ENCODE measurements at places on chromosomes 5 and 9.

DNA sequence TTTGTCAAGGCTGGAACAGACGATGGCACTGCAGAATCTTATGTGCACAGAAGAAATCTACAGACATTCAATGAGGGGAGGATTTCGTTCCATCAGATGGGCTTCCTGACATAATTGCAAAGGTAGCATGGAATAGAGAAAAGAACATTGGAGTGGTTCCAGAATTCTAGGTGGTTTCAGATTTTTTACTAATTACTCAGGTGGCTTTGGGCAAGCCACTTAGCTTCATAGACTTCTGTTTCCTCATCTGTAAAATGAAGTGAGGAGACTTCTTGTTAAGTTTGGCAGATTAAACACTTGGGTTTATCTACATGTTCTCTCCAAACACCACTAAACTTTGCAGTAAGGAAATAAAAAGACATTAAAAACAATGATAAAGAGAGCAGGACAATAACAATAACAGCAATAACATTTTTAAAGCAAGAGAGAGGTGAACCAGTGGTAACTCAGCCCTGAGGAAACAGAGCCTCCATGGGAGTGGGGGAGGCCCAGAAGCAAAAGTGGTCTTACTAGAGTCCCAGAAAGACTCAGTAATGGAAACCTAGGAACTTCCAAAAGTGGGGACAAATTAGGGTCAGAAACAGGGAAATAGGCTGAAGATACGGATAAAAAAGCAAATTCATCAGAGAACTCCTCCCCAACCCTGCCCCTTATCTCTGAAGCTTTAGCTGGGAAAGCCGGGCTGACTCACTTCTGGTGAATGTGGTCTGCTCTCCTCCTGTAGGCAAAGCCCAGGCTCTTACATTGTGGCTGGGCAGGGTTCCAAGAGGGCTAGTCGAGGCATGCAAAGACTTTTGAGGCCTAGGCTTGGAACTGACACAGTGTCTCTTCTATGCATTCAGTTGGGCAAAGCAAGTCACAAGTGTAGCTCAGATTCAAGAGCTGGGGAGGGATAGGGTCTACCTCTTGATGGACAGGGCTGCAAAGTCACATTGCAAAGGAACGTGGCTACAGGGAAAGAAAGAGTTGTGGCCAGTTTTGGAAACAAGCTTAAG is 11.8 kb upstream of the ACTBL2 start:
- no peak for DNase-seq

DNA sequence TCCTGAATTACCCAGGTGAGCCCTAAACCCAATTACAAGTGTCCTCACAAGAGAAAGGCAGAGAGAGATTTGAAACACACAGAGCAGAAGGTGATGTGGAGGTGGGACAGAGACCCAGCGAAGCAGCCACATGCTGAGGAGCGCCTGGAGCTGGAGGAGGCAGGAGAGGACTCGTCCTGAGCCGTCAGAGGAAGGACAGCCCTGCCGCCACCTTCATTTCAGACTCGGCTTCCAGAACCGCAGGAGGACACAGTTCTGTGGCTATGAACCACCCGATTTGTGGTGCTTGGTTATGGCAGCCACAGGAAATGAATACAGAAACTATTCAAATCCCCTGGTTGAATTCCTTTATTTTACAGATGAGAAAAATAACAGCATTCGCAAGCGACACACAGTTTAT is 16.4 kb upstream of the FBP1 start:
- no peak for DNase-seq

- DNase-seq: no peak
These were observed 1072.1 kb upstream of the WWC1 start for GRCh38 chr5:167219298-167219697.

- DNase-seq: no peak
These were observed 367.5 kb downstream of the DEPDC1B start for GRCh38 chr5:60332244-60333004.

GRCh38 chr9:100914266-100914665 is 114.3 kb upstream of the PLPPR1 start:
- no peak for DNase-seq

DNA sequence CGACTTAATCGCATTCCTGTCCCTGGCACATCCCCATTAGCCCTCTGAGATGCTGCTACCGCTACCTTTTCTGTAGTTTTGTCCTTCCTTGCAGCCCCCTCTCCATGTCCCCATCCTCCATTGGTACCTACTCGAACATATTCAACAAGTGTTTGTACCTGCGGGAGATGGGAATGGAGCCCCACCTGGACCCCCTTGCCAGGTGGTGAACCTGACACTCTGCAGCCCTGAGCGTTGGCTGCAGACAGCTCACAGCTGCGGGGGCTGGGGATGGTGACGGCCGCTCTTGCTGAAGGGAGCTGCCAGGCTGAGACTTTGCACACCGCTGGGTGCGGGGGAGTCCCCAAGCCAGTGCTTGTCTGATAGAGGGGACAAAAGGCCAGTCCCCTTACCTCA is 96.3 kb upstream of the DAP start:
- no peak for DNase-seq

DNA sequence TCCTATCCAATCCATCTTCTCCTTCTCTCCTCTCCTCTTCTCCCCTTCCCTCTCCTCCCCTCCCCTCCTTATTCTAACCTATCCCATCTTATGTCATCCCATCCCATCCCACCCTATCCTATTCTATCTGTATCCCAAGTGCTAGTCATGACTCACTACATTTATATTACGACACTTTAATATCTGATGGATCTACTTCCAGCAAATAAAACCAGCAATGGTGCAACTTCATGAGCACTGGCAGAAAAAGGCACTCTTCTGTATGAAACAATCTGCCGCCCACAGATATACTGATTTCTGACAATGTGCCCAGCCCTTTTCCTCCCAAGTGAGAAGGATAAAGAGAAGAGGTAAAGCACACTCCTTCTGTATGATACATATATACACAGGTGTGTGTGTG is 86.6 kb upstream of the ANKH start:
- DNase-seq: no peak

GRCh38 chr9:135993765-135994500 is 32.8 kb upstream of the UBAC1 start:
- no peak for DNase-seq

DNA sequence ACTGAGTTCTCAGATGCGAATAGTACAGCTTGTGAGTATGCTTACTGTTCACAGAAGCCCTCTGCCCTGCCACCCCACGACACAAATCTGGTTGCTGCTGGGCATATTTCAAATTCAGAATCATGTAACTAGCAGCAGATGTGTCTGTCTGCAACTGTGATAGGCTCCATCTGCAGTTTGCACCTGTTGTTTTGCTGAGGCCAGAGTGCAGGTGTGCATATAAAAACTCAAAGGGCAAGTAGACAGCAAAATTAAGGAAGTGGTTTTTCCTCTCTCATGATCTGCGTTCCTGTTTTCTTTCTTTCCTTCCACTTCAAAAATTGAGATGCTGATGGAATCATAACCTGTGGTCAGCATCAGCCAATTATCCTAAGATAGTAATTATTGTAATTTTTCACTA is 1000.5 kb downstream of the PTPRD start:
- no peak for DNase-seq

DNA sequence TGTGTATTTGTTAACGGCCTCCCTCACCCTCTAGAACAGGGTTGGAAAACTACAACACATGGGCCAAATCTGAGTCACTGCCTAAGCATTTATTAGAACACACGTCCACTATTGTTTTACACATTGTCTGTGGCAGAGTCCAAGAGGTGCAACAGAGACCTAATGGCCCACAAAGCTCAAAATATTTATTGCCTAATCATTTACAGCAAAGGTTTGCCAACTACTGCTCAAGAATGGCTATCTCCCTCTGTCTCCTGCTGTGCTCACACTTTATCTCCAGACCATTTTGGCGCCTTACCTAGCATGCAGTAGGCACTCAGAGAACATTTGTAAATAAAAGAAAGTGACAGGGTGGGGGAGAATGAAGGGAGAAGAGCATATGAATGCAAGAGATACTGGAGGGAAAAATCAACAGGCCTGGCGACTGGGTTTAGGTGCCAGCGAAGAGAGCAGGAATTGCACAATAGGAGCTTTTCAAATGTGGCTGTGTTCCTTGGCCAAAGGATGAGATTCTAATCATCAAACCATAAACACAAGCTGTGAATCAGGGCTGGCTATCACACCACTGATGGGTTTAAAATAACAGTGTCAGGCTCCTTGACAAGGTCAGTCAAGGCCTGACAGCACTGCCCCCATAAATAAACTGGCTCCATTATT is 80.3 kb downstream of the EPB41L4A start:
- DNase-seq: no peak

DNA sequence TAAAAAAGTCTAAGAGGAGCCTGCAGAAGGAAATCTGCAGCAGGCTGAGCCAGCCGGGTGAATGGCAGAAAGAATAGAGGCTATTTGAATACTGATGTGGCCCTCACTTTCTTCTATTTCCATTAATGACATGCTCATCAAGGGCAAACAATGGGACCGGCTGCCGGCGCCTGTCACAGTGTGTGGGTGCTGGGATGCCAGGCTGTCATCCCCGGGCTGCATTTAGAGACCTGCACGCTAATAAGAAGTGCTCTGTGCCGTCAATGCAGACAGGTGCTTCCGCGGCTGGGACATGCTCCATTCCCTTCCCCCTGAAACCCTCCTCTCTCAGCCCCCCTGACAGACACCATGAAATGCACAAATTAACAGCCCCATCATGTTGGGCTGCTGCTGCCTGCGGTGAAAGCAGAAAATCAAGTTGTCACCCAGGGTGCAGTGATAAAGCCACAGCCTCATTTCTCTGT is 217.7 kb upstream of the TBCA start:
- DNase-seq: no peak

GRCh38 chr5:149605998-149606724 is 24.9 kb downstream of the ARHGEF37 start:
- DNase-seq: no peak

- DNase-seq: no peak
These were observed 15.2 kb downstream of the TRAF1 start for GRCh38 chr9:120911295-120911837.

- no peak for DNase-seq
These were observed 84.6 kb downstream of the HMHB1 start for GRCh38 chr5:143896516-143896915.

- no peak for DNase-seq
These were observed 4.7 kb downstream of the PTGES2 start for GRCh38 chr9:128122809-128123175.

DNA sequence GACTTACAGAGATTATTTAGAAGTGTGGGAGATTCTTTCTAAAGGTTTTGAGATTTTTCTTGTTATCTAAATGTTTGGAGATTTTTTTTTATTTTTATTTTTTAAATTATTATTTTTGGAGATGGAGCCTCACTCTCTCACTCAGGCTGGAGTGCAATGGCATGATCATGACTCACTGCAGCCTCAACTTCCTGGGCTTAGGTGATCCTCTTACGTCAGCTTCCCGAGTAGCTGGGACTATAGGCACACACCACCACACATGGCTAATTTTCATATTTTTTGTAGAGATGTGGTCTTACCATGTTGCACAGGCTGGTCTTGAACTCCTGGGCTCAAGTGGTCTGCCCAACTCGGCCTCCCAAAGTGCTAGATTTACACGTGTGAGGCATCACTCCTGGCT is 694.5 kb downstream of the TLE1 start:
- no peak for DNase-seq

- DNase-seq: no peak
These were observed 45.4 kb downstream of the ZNF608 start for GRCh38 chr5:124701016-124701415.

DNA sequence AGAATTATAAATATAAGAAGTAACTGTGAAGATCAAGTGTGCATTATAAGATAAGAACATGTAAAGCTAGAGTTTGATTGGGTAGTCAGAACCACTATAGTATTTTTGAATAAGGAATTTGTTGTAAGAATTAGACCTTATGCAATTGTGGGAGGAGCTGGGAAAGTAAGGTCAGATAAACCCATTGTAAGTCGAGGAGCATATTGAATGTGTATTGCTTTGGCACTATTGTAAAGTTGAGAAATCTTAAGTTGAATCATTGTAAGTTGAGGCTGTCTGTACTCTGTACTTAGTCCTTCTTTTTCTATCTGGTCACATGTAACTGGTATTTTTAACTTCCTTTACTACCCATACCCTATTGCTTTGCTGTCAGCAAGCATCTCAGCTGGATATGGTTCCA is 158.7 kb downstream of the CCDC171 start:
- no peak for DNase-seq

- DNase-seq: no peak
These were observed 181.8 kb downstream of the GADD45G start for GRCh38 chr9:89786655-89787054.

- DNase-seq: no peak
These were observed 53.1 kb downstream of the AK8 start for GRCh38 chr9:132824951-132825350.

GRCh38 chr5:176653401-176654385 is 6.4 kb downstream of the TSPAN17 start:
- no peak for DNase-seq
